Activated CD8-positive, alpha-beta memory T cell treated with anti-CD3 and anti-CD28 coated beads for 24 hours (primary cell): ENCODE measurements at places on chromosomes 6 and 20.

- DNase-seq: no peak
Observed at GRCh38 chr20:10250902-10251301, 32.3 kb downstream of the SNAP25 start.

DNA sequence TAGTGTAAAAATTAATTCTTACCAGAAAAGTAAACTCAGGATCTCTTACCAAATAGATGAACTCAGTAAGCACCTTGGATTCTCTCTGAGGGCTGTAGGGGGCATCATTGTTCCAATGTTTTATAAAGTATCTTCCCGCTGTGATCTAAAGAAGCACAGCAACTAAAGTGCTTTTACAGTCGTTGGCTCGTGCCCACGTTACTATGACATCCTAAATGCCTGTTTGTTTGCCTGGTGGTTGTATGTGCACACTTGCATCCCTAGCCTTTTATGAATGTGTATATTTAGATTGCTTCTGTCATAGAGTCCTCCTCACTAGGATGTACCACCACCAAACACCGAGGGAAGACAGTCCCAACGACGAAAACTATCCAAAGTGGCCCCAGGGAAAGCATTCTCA is 34.5 kb downstream of the SLX4IP start:
- DNase-seq: no peak

DNA sequence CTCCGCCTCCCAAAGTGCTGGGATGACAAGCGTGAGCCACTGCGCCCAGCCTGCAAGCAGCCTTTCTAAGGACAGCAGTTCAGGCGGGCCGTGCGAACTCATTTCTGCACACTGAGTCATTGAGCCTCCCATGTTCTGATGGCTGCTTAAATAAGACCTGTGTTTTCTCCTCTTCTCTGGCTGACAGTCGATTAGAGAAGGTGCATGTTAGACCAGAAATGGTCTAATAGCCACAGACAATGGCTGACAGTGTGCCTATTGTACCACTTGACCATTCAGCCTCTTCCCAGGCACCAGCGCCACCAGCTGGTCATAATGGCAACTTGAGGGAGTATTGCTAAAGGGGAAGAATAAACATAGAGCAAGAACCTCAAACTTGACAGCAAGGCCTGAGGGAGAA is 6.2 kb downstream of the CST11 start:
- DNase-seq: no peak

- no peak for DNase-seq
Observed at GRCh38 chr20:60480950-60481742, 522.9 kb downstream of the CDH26 start.
